Astrocyte of the spinal cord (primary cell): ENCODE measurements at places on chromosomes 1 and 21.

GRCh38 chr1:193685986-193686385, 499.6 kb upstream of the B3GALT2 start:
- DNase-seq = no peak

- no peak for DNase-seq
These were observed 72.4 kb downstream of the ATP5PO start for GRCh38 chr21:33843216-33843615.

- no peak for DNase-seq
These were observed 26.5 kb upstream of the ITLN1 start for GRCh38 chr1:160911441-160911840.

- DNase-seq = no peak
These were observed 3.3 kb upstream of the ADAMTS5 start for GRCh38 chr21:26969971-26970725.

- DNase-seq = peak; percentile 59
These were observed 1.3 kb downstream of the SH2D2A start for GRCh38 chr1:156815307-156815826.

- peak; percentile 67 for DNase-seq
These were observed 65.5 kb upstream of the LRP8 start for GRCh38 chr1:53393325-53393792.

DNA sequence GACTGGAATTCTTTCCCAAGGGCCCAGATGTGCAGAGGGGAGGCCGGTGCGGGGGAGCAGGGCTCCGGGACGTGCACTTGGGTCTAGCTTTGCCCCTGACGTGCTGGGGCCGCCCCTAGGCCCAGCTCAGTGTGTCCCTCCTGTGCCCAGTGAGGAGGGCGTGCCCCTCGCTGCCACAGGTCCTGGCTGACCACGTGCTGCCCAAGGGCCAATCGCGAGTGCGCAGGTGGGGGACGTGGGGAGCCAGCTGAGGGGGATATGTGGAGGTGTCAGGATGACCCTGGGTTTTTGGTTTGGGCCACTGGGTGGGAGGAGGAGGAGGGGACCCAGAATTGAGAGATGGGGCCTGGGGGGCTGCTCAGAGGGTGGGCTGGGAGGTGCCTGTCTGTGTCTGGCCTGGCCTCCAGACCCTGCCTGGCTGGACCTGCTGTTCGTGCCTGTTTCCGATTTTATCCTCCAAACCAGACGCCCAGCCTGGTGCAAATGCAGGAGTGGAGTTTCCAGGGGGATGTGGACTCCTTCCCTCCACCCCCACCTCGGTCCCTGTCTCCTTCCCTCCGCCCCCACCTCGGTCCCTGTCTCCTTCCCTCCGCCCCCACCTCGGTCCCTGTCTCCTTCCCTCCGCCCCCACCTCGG, 6.1 kb upstream of the RNF223 start:
- no peak for DNase-seq

DNA sequence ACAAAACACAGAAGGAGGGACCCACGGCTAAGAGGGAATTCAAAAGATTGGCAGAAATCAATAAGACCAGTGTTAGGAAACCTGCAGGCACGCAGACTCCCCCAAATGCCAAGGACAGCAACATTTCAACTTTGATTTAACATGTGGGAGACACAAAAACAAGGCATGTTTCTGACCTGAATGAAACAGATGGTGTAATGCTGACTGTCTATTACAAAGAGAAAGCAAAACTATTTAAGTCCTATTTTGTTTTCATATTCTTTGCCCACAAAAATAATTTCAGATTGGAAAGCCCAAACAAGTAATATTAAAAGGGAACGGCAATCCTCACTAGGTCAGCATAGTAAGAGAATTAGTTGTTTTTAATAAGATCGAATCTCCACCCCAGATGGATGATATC, 107.9 kb downstream of the S1PR1 start:
- no peak for DNase-seq

DNA sequence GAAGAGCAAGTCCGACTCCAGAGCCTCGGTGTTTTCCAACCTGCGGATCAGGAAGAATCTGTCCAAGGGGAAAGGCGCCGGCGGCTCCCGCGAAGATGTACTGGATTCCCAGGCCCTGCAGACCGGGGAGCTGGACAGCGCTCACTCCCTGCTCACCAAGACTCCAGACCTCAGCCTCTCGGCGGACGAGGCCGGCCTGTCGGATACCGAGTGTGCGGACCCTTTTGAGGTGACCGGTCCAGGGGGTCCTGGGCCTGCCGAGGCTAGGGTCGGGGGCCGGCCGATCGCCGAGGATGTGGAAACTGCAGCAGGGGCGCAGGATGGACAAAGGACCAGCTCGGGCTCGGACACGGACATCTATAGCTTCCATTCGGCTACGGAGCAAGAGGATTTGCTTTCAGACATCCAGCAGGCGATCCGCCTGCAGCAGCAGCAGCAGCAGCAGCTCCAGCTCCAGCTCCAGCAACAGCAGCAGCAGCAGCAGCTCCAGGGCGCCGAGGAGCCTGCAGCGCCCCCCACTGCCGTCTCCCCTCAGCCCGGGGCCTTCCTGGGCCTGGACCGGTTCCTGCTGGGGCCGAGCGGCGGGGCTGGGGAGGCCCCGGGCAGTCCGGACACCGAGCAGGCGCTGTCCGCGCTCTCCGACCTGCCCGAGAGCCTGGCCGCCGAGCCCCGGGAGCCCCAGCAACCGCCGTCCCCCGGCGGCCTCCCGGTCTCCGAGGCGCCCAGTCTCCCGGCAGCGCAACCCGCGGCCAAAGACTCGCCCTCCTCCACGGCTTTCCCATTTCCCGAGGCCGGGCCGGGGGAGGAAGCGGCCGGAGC, 827 bp downstream of the FMN2 start:
- DNase-seq = peak; percentile 77

DNA sequence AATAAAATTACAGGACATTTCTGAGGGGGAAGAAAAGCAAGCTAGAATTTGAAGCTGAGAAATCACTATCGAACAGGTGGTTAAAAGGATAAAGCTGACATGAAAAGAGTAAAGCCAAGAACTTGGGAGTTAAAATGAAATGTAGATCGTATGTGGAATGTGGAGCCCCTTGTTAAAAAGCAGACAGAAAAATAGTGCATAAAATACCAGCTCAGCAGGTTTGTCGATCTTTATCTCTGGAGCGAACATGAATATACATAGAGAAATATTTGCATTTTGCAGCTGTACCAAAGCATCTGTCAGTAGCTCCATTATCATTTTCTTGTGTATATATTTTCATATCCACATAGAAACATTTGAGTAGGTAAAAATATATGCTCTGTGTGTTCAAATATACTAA, 73.6 kb upstream of the CDC42BPA start:
- DNase-seq = no peak

DNA sequence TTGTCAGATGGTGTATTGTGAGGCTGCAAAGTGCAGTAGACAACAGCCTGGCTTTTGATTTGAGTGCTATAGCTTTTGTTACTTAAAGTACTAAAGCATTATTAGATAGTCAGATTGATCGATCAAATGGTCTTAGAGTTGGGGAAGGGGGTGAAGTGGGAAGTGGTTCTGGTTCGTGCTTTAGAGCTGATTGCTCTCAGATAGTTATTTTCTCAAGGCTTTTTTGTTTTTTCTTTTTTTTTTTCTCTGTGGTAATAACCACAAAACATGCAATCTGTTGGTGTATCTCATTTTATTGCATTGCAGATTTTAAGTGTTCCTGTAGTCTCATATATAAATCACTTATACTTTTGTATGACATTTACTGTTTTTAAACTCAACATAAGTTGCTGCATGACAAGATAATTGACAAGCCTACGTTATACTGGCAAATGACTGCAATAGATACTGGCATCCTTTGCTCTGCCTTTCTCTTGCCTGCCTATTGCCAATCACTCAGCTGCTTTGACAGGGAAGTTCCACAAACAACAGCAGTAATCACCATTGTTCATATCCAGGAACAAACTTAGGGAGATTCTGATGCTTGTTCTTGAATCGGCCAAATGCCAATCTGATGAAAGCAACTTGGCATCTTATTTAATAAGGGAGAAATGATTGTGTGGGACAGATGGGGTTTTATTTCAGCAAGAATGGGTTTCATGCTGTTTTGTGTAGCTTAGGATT, 125.0 kb upstream of the B3GALT2 start:
- DNase-seq = no peak

- no peak for DNase-seq
These were observed 7.2 kb downstream of the CBR1 start for GRCh38 chr21:36076878-36077655.

GRCh38 chr21:45154511-45155508, 80.4 kb downstream of the ADARB1 start:
- peak; percentile 80 for DNase-seq

DNA sequence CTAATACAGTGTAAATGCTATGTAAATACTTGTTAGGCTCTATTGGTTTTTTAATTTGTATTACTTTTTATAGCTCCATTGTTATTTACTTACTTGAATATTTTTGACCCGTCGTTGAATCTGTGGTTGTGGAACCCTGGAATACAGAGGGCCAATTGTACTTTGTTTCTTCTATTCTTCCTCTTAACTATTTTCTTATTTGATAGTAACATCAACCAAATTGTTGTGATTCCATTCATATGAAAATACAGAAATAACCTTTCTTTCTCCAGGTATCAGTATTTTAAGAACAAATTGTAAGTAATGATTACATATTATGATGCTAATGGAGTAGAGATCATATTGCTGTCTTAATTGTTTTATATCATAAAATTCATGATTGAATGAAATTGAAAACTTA, 73.7 kb downstream of the FNBP1L start:
- DNase-seq = no peak
